Upper lobe of left lung (tissue), 6 donors: ENCODE measurements at places on chromosomes 1 and 21. TPM values are rescaled to one million over a fixed set of nuclear protein-coding genes. Genes with fewer than 3 reads are reported as not detected.

- no peak for DNase-seq
Observed at GRCh38 chr1:94358630-94359599, 59.3 kb upstream of the ABCD3 start.

- DNase-seq = no peak
Observed at GRCh38 chr1:235971020-235971419, 93.9 kb downstream of the NID1 start.

GRCh38 chr1:8541961-8542521, 224.1 kb downstream of the SLC45A1 start:
- DNase-seq = no peak

DNA sequence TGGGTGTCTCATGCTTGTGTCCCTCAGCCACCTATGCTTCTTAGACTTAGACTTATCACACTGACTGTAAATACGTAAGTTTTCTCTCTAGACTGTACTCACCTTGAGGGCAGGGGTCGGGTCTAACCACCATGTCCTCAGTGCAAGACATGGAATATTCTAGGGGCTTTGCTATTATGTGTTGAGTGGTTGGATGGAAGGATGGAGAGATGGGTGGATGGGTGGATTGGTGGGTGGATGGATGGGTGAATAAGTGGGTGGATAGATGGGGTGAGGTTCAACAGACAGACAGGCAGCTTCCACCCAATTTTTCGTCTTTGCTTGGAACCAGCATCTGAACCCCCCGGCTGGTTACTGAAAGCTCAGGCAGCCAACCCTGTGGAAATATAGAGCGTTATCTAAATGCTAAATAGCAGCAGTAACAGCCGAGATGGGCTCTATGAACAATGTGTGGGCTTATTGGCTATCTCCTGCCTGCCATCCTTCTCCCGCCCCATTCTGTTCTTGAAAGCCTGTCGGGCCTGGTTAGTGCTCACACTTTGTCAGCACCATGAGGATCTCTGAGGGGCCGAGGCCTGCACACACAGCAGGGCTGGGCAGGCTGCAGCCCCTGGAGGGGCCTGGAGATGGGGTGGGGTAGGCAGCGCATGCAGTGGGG, 130.7 kb downstream of the ACTL8 start:
- DNase-seq = no peak

DNA sequence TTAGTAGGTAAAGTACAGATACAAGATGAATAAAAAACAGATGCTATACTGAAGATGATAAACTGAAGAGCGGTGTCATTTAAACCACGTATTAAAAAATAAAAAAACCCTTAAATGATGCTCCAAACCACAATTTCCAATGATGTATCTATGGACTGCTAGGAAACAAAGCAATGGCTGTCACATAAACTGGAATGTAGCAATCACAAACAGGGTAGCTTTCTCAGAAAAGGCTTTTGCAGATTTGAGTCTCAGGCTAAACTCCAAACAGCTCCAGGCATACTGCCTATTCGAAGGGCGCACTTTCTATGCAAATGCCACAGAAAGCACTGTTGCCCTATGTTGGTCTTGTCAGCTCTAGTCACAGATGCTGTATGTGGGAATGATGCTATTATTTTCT, 12.4 kb upstream of the H3-3A start:
- no peak for DNase-seq

Gene TBX15
- 0.83 TPM for total RNA-seq

Gene TNFRSF9
- total RNA-seq = 0.11 TPM
